Activated CD8-positive, alpha-beta memory T cell treated with anti-CD3 and anti-CD28 coated beads for 1 hour (primary cell): ENCODE measurements at places on chromosomes 16 and 17.

- DNase-seq, result no peak
Observed at GRCh38 chr16:84362471-84362941, 5.8 kb upstream of the ATP2C2 start.

DNA sequence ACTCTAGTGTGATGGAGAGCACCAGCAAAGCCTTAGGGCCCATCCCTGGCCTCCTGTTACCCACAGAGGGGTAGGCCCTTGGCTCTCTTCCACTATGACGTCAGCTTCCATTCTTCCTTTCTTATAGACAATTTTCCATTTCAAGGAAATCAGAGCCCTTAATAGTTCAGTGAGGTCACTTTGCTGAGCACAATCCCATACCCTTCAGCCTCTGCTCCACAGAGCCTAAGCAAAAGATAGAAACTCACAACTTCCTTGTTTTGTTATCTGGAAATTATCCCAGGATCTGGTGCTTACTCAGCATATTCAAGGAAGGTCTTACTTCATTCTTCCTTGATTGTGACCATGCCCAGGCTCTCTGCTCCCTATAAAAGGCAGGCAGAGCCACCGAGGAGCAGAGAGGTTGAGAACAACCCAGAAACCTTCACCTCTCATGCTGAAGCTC is at the start of gene CCL8:
Gene CCL8, plus strand, starts transcription at position 397 of the 445 bp plus-strand sequence. CDS start 67 bp downstream, outside the sequence.
- no peak for DNase-seq

GRCh38 chr16:68760671-68761275 is 23.7 kb downstream of the CDH1 start:
- DNase-seq, result no peak

DNA sequence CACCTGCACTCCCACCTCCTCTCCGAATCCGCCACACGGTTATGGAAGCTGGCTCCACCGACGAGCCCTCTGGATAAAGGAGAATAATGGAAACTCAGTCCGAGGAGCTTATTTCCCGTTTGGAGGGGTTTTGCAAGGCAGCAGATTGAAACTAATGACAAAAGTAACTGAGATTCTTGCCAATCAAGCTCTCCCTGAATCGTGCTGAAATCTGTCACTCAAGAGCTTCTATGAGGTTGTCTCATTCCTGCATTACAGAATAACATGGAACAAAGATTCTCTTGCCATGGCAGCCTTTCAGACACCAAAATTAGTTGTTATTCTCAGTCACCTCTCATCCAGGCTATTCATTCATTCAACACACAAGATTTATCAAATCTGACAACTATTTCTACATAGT is 405.9 kb downstream of the SOX9 start:
- no peak for DNase-seq

DNA sequence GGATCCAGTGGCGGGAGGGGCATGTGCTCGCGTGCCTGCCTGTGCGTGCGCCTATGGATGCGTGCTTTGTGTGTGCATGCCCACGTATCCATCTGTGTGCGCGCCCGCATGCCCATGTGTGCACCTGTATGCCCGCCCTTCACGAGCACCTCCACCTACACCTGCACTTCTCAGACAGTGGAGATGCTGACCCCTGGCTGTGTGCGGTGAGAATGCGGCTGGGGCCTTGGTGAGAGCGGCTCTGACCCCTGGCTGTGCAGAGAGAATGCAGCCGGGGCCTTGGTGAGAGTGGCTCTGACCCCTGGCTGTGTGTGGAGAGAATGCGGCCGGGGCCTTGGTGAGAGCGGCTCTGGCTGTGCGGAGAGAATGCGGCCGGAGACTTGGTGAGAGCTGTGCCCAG is 33.9 kb downstream of the AXIN1 start:
- no peak for DNase-seq

GRCh38 chr16:1991588-1991947 is 1.8 kb downstream of the SYNGR3 start:
- no peak for DNase-seq

DNA sequence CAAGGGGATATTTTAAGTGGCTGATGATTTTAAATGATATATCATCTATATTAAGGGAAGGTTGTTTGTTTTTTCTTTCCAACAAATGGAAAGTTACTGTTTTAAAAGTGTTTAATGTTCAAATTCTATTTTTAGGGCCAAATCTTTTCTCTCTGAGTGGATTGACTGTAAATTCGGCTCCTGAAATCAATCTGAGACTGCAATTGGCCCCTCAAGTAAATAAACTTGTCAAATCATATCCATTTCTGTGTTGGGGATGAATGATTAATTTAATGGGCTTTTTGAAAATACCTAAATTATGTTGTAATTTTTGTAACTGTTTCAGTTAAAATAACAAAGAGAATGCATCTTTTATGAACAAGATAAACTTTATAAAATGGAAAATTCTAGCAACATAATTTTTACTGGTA is 2.6 kb downstream of the HS3ST3A1 start:
- DNase-seq, result no peak

- no peak for DNase-seq
Observed at GRCh38 chr17:37711113-37711512, 33.7 kb downstream of the HNF1B start.

- no peak for DNase-seq
Observed at GRCh38 chr17:312476-313148, 40.0 kb downstream of the RPH3AL start.

- DNase-seq, result peak; percentile 51
Observed at GRCh38 chr17:80195671-80196529, 24.2 kb downstream of the SGSH start.

- no peak for DNase-seq
Observed at GRCh38 chr17:59626756-59627155, 7.1 kb downstream of the CLTC start.

GRCh38 chr17:2195729-2196128 is 107.9 kb downstream of the SMG6 start:
- DNase-seq, result no peak

GRCh38 chr17:7992516-7992915 is 9.9 kb upstream of the GUCY2D start:
- DNase-seq, result no peak

DNA sequence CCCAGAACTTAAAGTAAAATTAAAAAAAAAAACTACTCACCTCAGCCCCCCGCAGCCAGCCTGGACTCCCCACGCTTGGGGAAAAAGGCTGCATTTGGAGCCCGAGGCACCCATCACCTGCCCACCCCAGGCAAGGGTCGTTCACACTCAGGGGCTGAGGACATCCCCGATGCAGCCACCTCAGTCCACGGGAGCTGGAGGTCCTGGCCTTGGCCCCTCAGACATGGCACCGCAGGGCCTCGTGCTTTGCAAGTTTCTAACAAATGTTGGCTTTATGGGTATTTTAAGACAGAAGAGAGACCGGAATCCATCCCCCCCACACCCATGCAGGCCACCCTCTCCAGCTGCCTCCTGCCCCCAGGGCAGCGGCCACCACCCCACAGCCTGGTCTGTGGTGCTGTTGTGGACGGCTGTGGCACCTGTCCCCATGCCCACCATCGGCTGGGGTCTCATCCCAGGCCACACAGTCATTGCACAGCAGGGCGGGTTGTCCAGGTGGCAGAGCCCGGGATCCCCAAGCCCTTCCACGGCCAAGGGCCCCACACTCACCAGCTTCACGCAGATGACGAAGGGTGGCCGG is 116.4 kb upstream of the ZNF750 start:
- no peak for DNase-seq

DNA sequence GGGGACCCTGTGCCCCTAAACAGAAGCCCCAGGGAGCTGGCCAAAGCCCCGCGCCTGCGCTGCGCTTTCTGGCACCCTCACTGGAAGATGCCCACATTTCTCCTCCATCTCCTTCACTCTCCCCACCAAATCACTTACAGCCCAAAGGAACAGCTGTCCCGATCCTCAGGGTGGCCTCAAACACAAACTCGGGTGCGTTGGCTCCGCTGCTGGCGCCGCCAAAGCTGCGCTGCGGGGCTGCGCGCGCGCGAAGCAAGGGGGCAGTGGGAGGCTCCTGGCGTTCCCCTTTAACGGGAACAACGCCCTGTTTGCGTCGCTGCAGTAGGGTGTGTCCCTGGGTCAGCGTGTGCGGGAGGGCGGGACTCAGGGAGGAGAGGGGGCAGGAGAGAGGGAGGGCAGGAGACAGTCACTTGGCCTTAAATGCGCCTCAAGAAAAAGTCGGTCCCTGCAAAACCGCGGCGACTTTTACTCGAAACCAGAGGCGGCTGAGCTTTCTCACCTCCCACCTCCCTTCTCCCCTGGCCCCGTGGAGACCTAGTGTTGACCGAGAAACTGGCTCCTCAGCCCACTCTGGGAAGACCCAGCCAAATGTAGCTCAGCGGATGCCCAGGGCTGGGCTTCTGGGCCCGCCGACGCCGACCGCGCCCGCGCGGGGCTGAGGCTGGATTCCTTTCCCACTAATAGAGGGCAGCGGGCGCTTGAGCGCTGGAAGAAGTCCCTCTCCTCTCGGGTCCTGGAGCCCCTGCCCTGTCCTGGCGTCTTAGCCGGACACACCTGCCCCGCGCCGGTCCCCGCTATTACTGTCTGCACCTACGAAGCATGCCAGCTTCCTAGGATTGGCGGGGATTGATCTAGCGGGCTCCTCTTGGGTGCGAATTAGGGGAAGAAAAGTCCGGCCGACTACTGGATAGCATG is 2.6 kb downstream of the PMP22 start:
- DNase-seq, result no peak
